Naive thymus-derived CD4-positive, alpha-beta T cell (primary cell): ENCODE measurements at places on chromosomes 1 and 21. TPM values are rescaled to one million over a fixed set of nuclear protein-coding genes. Genes with fewer than 3 reads are reported as not detected.

SMPDL3B gene
- total RNA-seq = not detected

OR13G1 gene
- not detected for total RNA-seq

RNF2 gene
- 26.3 TPM for total RNA-seq

RNPC3 gene
- 87.7 TPM for total RNA-seq

GPR25 gene
- total RNA-seq = 1.3 TPM

FCRL1 gene
- 10.7 TPM for total RNA-seq

S100A7 gene
- not detected for total RNA-seq

LYPD8 gene
- total RNA-seq = not detected

NCMAP gene
- 0.13 TPM for total RNA-seq

TCHH gene
- not detected for total RNA-seq

DNA sequence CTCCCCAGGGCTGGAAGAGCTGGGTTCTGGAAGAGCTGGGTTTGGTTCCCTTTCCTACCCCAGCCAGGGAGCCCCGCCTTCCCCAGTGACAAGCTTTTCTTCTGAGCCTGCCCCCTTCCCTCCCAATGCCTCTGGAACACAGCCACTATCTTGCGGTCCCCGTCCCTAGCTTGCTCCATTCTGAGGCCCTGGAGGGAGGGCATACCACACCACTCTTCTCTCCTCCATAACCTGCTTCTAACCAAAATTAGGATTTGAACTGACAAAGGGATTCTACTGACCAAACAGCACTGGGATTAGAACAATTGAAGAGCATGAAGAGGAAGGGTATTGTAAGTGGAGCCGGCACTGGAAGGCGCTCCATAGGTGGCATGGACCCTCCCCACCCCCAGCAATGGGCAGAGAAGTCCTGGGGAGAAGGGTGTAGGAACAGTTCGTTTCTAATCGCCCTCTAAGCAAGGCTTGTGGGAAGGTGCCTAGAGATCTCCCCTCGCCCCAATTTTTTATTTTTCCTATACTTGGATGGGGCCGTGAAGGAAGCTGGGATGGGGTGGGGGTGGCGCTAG, 690 bp downstream of the C1orf216 start:
- peak overlapping the region; percentile 67 for H3K27ac ChIP-seq
- H3K4me1 ChIP-seq = peaks cover 35% of the 10 kb centered on the region
- peak overlapping the region; percentile 87 for H3K4me3 ChIP-seq
- H3K36me3 ChIP-seq = no peaks in the 10 kb centered on the region
- no peak for DNase-seq

DNA sequence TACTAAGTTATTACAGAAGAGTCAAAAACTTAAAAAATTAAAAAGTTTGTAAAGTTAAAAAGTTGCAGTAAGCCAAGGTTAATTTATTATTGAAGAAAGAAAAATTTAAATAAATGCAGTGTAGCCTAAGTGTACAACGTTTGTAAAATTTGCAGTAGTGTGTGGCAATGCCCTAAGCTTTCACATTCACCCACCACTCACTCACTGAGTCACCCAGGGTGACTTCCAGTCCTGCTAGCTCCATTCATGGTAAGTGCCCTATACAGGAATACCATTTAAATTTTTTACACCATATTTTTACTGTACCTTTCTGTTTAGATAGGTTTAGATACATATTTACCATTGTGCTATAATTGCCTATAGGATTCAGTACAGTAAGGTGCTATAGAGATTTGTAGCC, 88.6 kb downstream of the CTH start:
- no peaks in the 10 kb centered on the region for H3K36me3 ChIP-seq
- DNase-seq = no peak
- no peak overlapping the region for H3K27ac ChIP-seq
- H3K4me3 ChIP-seq = no peak overlapping the region
- H3K27me3 ChIP-seq = no peaks in the 10 kb centered on the region

GRCh38 chr1:77954521-77954920, 24.4 kb downstream of the FUBP1 start:
- no peak overlapping the region for H3K27ac ChIP-seq
- no peak overlapping the region for H3K4me3 ChIP-seq
- no peaks in the 10 kb centered on the region for H3K27me3 ChIP-seq

DNA sequence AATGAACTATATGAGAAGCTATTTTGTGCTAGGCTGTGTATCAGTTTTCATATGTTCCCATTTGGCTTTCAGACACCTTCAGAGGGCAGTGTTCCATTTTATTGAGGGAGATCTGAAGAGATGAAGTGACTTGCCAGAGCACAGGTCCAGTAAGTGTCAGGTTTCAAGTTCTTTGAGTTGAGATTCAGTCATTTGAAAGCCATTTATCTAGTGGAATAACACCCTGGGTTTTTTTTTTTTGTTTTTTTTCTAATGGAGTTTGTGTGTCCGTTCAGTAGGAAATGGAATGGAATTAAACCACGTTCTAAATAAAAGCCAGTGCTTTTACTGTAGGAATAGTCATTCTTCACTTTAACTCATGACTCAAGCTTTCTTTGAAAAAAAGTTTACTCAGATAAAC, 652.9 kb upstream of the USP24 start:
- H3K4me1 ChIP-seq = no peaks in the 10 kb centered on the region
- H3K27me3 ChIP-seq = no peaks in the 10 kb centered on the region
- DNase-seq = no peak
- no peak overlapping the region for H3K4me3 ChIP-seq
- H3K27ac ChIP-seq = no peak overlapping the region

DNA sequence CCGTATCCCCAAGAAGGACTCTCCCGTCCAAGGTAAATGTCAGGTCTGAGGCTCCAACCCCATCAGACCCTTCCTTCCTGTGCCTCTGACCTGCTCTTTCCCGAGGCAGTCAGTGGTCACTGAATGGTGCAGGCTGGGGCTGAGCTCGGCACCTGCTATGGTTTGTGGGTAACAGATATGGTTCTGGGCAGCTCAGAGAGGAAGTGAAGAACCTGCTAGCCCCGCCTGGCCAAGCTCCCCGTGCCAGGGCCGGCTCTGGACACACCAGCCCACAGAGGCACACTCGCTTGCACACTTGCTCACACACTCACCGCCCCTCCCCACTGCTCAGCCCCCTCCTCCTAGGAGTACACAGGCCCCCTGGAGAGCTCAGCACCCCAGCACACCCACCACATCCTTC, 16.4 kb downstream of the NCMAP start:
- no peak overlapping the region for H3K27ac ChIP-seq
- no peak overlapping the region for H3K4me3 ChIP-seq
- H3K36me3 ChIP-seq = no peaks in the 10 kb centered on the region
- DNase-seq = no peak

DNA sequence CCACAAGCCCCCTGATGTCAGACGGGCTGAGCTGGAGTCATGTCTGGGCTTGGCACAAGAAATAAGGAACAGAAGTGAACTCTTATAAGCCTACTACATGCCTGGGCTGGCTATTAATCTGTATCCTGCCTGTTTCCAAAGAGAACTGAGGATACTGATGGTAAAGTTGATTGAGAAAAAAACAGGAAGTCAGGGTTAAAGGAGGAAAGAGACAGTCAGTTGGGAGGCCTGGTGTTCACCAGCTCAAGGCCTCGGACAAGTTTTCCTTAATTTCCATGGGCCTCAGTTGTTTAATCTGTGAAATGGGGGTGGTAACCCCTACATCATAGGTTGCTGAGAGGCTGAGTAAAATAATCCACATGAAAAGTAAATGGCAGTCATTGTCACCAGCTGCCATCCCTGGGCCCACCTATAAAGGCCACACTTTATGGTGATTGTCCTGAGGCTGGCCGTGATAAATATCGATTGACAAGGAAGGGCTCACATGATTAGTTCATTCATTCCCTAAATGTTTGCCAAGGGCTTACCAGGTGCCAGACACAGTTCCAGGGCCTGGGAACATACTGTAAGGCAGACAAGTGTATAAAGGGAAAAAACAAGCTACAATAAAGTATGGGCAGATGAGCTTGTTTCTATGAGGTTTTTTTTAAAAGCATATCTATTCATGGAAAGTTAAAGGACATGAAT, 2.8 kb downstream of the ALDH4A1 start:
- H3K4me3 ChIP-seq = no peak overlapping the region
- H3K27ac ChIP-seq = no peak overlapping the region
- H3K4me1 ChIP-seq = peaks cover 3% of the 10 kb centered on the region
- no peak for DNase-seq
- H3K27me3 ChIP-seq = no peaks in the 10 kb centered on the region
- H3K36me3 ChIP-seq = no peaks in the 10 kb centered on the region

GRCh38 chr1:37306871-37307270, 167.5 kb upstream of the ZC3H12A start:
- no peaks in the 10 kb centered on the region for H3K4me1 ChIP-seq
- DNase-seq = no peak
- H3K27me3 ChIP-seq = no peaks in the 10 kb centered on the region
- no peaks in the 10 kb centered on the region for H3K36me3 ChIP-seq
- H3K4me3 ChIP-seq = no peak overlapping the region

DNA sequence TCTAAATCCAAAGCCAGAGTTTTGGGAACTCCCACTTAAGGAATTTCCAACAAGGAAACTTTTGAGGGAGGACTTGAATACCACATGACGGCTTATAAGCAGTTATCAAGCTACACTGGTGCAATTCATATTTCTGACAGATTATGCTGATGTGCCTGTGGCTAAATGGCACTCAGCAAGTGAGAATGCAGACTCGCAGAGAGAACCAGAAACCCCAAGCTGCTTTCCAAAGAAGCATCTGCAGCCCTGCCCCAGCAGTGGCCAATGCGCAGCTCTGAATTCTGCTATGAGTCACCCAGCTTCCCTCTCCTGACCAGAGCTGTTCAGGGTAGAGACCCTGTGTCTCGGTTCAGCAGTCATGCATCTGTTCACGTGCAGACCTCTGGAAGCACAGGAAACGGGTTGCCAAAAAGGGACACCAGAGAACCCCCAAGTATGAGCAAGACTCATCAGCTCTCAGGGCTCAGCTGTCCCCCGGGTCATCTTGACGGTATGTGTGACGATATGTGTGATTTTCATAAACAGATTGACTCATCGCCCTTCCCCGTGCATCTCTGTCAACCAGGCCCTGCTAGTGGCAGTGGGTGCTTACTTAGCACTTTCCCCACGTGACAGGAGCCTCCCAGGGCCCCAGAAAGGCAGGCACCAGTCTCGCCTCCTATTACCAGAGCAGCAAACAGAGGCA, 76.3 kb downstream of the ITPKB start:
- no peak overlapping the region for H3K27ac ChIP-seq
- peaks cover 80% of the 10 kb centered on the region for H3K4me1 ChIP-seq
- DNase-seq = peak; percentile 77
- H3K27me3 ChIP-seq = no peaks in the 10 kb centered on the region

GRCh38 chr1:193905288-193906085, 719.1 kb upstream of the B3GALT2 start:
- no peaks in the 10 kb centered on the region for H3K36me3 ChIP-seq
- no peak for DNase-seq
- H3K4me3 ChIP-seq = no peak overlapping the region
- no peaks in the 10 kb centered on the region for H3K4me1 ChIP-seq

GRCh38 chr1:6914706-6915105, 129.5 kb downstream of the CAMTA1 start:
- H3K36me3 ChIP-seq = no peaks in the 10 kb centered on the region
- H3K4me3 ChIP-seq = no peak overlapping the region
- no peak overlapping the region for H3K27ac ChIP-seq

- no peak overlapping the region for H3K4me3 ChIP-seq
- no peaks in the 10 kb centered on the region for H3K27me3 ChIP-seq
- H3K4me1 ChIP-seq = no peaks in the 10 kb centered on the region
- DNase-seq = no peak
- no peaks in the 10 kb centered on the region for H3K36me3 ChIP-seq
These were observed 71.4 kb downstream of the UCK2 start for GRCh38 chr1:165898837-165899236.

- H3K36me3 ChIP-seq = no peaks in the 10 kb centered on the region
- peaks cover 13% of the 10 kb centered on the region for H3K4me1 ChIP-seq
- DNase-seq = no peak
- H3K4me3 ChIP-seq = no peak overlapping the region
- peak overlapping the region; percentile 69 for H3K27ac ChIP-seq
- no peaks in the 10 kb centered on the region for H3K27me3 ChIP-seq
These were observed 1.4 kb upstream of the TLR5 start for GRCh38 chr1:223144431-223144830.

DNA sequence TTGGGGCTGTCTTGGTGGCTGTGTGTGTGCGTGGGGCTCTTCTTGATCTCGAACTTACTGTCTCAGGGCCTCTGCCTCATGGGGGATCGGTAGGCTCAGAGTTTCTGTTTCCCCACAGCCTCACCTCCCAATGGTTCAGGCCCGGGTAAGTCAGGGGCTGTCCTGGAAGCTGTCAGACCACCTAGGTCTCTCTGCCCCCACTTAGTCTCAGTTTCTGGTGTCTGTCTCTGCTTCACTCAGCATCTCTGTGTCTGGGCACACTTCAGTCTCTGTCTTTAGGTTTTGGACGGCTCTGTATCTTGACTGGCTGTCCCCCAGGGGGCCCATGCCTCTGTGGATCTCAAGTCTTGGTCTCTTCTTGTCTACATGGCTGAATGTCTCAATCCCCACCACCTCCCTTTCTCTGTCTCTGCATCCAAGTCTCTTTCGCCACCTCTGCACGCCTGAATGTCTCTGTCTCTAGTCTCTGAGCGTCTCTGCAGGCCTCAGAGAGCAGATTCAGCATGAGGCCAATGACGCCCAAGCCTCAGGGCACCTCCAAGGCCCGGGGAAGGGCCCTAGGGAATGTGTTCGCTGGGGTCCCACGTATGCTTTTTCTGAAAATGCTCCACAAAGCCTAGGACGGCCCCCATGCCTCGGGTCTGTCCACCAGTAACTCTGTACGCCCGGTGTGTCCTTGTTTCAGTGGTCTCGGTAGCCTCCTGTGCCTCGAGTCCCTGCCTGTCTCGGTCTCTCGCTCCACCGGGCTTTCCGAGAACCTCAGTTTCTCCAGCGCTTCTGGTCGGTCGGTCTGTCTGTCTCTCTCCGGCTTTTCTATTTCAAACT, 818 bp downstream of the FHL3 start:
- no peak for DNase-seq
- H3K4me3 ChIP-seq = peak overlapping the region; percentile 42
- no peaks in the 10 kb centered on the region for H3K36me3 ChIP-seq
- H3K27me3 ChIP-seq = no peaks in the 10 kb centered on the region
- no peaks in the 10 kb centered on the region for H3K4me1 ChIP-seq
